Kidney (tissue), 22 donors: ENCODE measurements at places on chromosomes 13 and 19.
A peak's percentile ranks its signal among the peaks of the same experiment; 100 is the strongest.

DNA sequence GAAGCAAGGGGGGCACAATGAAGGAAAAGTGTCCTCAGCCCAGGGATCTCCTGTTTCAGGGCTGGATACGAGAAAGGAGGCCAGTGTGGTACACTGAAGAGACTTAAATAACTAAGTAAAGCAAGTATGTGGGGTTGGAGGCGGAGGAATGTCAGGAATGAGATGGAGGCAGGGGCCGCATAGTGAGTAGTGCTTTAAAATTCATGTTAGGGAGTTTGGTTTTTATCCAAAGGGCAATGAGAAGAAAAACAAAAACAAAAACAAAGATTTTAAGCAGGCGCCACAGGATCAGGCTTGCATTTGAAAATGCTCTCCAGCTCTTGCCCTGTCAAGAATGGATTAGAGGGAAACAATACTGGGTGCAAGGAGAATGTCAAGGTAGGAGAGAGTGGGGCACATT, 273.4 kb downstream of the DCLK1 start:
- H3K4me1 ChIP-seq: no peaks in the 10 kb centered on the region
- no peaks in the 10 kb centered on the region for H3K27me3 ChIP-seq
- H3K4me3 ChIP-seq: no peak overlapping the region
- no peak overlapping the region for H3K27ac ChIP-seq

- no peak overlapping the region for H3K4me3 ChIP-seq
- no peaks in the 10 kb centered on the region for H3K36me3 ChIP-seq
- H3K27me3 ChIP-seq: no peaks in the 10 kb centered on the region
- no peaks in the 10 kb centered on the region for H3K4me1 ChIP-seq
- DNase-seq: no peak
These were observed 597.3 kb downstream of the DCT start for GRCh38 chr13:93882086-93882651.

- H3K27me3 ChIP-seq: no peaks in the 10 kb centered on the region
- H3K4me3 ChIP-seq: no peak overlapping the region
- no peaks in the 10 kb centered on the region for H3K4me1 ChIP-seq
- DNase-seq: no peak
- H3K36me3 ChIP-seq: no peaks in the 10 kb centered on the region
These were observed 118.7 kb downstream of the POSTN start for GRCh38 chr13:37479916-37480315.

DNA sequence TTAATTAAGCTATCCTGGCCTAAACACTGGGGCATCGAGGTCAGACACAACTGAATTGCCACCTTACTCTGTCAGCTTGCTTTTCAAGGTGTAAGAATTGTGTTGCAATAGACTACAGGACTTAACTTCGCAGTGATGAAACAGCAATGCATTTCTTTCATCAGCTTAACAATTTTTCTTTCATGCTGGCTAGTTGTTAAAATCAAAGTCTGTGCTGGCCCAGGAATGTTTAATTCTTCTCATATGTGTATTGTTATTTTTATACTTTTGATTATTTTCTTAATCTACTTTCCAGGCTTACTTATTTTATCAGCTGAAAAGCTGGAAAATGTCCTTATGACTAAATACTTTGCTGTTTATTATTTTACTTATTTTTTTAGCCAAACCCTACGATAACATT, 79.7 kb downstream of the EFNB2 start:
- no peaks in the 10 kb centered on the region for H3K4me1 ChIP-seq
- no peak overlapping the region for H3K4me3 ChIP-seq
- DNase-seq: no peak
- H3K27me3 ChIP-seq: no peaks in the 10 kb centered on the region

DNA sequence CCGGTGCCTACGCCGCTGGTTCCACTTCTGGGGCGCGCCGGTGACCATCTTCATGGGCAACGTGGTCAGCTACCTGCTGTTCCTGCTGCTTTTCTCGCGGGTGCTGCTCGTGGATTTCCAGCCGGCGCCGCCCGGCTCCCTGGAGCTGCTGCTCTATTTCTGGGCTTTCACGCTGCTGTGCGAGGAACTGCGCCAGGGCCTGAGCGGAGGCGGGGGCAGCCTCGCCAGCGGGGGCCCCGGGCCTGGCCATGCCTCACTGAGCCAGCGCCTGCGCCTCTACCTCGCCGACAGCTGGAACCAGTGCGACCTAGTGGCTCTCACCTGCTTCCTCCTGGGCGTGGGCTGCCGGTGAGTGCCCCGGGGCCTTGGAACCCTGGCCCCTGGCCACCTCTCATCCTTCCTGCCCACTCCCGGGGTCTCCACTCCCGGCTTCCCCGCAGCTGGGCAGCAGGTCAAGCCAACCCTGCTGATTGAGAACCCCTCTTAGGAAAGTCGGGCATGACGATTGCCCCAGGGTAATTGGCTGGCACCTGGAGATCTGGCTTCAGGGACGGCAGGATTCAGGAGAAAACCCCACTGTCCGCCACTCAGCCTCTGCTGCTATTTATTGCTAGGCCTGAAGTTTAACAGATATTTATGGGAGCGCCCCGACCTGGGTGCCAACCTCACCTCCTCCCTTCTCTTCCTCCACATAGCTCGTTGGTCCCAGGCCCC, 39.1 kb downstream of the TRPM4 start:
- H3K4me1 ChIP-seq: no peaks in the 10 kb centered on the region
- H3K27me3 ChIP-seq: no peaks in the 10 kb centered on the region
- H3K27ac ChIP-seq: peak overlapping the region; percentile 65
- peak; percentile 78 for DNase-seq
- H3K36me3 ChIP-seq: peaks cover 3% of the 10 kb centered on the region

GRCh38 chr19:53877361-53877766, 4.6 kb upstream of the PRKCG start:
- DNase-seq: no peak
- H3K27me3 ChIP-seq: peaks cover 16% of the 10 kb centered on the region

DNA sequence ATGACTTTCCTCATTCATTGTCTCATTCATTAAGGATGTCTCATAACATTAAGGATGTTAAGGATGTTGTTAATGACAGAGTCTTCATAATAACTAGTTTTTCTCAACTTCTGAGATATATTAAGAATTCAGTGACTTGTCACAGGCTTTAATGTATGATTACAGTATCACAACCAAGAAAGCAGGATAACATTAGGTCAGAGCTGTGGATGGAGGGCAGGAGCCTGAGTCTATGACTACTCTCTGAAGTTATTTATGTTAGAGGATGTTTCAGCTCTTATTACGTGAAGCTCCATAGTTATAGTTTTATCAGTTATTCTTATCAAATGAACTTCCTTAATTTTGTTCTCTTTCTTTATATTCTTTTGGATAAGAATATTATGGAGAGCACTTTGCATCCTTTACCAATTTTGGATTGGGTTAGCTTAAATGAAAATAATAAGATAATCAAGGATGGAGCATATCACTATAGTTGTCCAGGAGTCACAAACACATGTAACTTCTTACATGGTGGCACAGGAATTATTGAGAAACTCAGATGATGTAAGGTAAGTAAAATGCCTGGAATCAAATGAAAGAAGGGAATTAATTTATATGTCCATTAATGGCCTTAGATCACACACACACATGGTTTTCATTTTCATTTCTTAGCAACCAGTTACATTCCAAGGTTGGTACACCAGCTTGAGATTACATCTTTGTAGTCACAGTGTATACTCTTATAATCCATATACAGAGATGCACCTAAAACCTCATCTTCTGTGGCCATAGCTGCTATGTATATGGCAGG, 57.0 kb downstream of the SLC10A2 start:
- no peak overlapping the region for H3K27ac ChIP-seq
- no peak for DNase-seq
- no peaks in the 10 kb centered on the region for H3K36me3 ChIP-seq
- no peaks in the 10 kb centered on the region for H3K27me3 ChIP-seq
- H3K4me3 ChIP-seq: no peak overlapping the region

DNA sequence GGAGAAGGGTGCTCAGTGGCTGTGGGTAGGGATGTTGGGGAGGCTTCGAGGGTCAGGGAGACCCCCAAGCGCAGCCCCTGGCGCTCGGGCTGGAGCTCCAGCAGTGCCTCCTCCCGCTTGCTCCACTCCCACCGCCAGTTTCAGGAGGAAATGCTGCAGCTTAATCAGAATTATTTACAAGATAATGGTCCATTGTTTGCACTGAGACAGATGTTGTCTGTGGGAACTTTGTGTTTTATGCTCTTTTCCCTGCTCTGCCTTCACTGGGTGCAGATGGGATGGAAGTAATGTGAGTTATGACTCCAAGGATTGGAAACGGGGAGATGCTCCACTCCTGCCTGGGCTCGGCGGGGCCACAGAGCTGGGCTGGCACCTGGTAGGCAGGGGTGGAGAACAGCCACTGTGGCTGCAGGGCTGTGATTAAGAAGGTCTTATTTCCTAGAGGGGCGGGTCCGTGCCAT, 192.4 kb downstream of the ZNF536 start:
- H3K36me3 ChIP-seq: no peaks in the 10 kb centered on the region
- H3K4me1 ChIP-seq: no peaks in the 10 kb centered on the region
- H3K27ac ChIP-seq: no peak overlapping the region
- H3K27me3 ChIP-seq: no peaks in the 10 kb centered on the region

DNA sequence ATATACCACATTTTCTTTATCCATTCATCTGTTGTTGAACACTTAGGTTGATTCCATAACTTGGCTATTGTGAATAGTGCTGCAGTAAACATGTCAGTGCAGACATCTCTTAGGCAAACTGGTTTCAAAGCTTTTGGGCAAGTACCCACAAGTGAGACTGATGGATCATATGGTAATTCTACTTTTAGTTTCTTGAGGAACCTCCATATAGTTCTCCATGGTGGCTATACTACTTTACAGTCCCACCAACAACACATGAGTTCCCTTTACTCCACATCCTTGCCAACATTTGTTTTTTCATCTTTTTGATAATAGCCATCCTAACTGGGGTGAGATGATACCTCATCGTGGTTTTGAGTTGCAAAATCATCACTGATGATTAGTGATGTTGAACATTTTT, 8.5 kb downstream of the CYSLTR2 start:
- DNase-seq: no peak
- no peaks in the 10 kb centered on the region for H3K36me3 ChIP-seq
- no peak overlapping the region for H3K4me3 ChIP-seq
- no peaks in the 10 kb centered on the region for H3K27me3 ChIP-seq
- H3K27ac ChIP-seq: no peak overlapping the region
- no peaks in the 10 kb centered on the region for H3K4me1 ChIP-seq
